ENCODE measurements at places on chromosomes 1 and 21. TPM values are rescaled to one million over a fixed set of nuclear protein-coding genes. Genes with fewer than 3 reads are reported as not detected.

PTPN14 gene
- total RNA-seq: 1.9 TPM

MPZ gene
- not detected for total RNA-seq

MRPS6 gene
- 23.9 TPM for total RNA-seq

DNA sequence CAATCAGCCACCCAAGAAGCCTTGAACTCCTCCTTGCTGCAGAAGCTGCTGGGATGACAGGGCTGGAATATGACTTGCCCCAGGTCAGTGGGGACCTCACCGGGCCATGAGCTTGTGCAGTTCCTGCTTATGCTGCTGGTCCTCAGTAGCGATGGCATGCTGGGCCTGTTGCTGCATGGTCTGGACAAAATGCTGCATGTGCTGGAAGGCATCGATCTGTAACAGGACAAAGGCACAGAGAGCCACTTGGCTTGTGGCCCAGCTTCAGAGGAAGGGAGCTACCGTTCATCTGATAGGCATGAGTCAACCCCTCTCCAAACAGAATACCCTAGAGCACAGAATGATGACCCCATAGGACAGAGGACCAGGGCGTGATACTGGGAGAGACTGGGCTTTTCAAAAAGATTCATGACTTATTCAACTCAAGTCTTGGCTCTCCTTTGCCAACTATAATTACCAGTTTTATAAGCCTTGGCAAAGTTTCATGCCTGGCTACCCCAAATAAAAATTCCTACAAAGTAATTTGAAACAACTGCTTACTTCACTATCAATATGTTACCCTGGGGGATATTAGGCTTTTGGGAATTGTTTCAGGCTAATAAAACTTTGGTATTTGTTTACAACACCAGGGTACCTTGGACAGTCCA lies 34.7 kb upstream of the EXOSC10 start:
- DNase-seq: no peak

GRCh38 chr1:44842486-44842861 lies 579 bp downstream of the PTCH2 start:
- DNase-seq: no peak

DNA sequence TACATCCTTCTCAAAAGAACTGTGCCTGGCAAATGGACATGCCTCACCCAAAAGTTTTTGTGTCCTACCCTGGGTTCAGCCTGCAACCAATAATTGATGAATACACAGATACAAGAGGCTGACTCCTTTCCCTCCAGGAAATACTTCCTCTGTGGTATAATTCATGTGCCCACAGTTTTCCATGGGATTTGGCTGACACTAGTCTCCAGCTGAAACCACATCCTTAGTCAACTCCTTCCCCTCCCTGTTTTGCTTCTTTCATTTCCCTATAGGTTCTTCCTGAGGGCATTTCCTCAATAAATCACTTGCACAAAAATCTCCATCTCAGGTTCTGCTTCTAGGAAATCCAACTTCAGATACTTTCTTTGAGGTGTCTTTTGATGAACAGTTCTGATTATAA lies 436.6 kb upstream of the C1orf87 start:
- DNase-seq: no peak

- no peak for DNase-seq
Observed at GRCh38 chr1:246497331-246497915, 9.7 kb downstream of the SMYD3 start.

DNA sequence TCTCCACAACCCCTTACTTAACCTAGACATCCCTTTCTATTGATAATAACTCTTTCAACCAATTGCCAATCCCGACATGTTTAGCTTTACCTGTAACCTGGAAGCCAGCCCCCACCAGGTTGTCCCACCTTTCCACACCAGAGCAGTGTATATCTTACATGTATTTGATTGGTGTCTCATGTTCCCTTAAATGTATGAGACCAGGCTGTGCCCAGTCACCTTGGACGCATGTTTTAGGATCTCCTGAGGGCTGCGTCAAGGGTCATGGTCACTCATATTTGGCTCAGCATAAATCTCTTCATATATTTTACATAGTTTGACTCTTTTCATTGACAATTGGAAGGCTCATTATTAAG lies 5.3 kb upstream of the SLC19A1 start:
- DNase-seq: peak; percentile 42

DNA sequence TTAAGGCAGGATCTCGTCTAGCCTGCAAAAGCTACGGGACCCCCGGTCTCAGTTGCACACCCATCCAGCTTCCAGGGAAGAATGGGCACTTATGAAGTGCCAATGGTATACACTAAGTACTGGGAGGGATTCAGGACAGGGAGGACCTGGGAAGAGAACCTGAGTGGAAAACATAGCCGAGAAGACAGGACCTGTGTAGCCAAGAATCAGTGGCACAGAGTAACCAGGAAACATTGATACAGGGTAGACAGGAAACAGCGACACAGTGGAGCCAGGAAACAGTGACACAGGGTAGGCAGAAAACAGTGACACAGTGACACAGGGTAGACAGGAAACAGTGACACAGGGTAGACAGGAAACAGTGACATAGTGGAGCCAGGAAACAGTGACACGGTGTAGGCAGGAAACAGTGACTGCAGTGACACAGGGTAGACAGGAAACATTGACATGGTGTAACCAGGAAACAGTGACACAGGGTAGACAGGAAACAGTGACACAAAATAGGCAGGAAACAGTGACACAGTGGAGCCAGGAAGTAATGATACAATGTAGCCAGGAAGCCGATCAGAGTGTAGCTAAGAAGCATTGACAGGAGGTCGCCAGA lies 138.0 kb upstream of the ARHGEF16 start:
- DNase-seq: no peak

DNA sequence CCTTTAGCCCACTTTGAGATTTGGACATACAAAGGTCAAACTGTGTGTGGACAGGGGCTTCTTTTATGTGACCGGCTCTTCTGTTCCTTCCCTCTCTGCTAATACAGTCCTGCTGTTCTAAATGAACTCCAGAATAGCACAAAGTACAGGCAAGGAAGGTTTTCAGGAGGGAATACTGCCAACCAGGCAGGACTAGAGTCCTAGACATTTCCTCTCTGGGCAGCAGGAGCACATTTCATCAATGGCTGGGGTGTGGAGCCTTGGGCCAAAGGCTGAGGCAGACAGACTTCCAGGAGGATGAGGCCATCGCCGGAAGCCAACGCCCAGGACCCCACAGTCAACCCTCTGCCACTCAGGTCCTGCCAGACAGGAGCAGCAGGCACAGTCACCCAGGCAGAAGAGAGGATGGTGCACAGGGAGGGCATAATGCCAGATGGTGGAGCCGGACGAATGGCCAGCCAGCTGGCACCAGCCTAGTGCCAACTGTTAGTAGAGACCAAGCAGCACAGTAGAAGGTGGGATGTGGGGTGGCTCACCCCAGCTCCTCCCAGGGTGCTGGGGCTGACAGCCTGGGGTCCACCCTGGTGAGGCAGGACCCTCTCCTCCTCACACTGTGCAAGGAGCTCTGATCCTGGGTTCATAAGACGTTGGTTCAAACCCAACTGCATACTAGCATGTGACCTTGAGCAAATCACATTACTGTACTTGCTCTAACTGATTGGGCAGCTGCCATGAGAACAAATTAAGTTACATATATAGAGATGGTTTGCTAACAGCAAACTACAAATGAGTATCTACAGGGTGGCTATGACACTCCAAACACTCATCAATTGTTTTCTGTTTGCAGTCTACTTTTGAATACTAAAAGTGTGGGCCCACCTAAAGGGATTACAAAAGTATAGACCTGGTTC lies 410.7 kb downstream of the SIPA1L2 start:
- DNase-seq: no peak

GRCh38 chr1:99728494-99729235 lies 37.8 kb downstream of the FRRS1 start:
- DNase-seq: no peak

DNA sequence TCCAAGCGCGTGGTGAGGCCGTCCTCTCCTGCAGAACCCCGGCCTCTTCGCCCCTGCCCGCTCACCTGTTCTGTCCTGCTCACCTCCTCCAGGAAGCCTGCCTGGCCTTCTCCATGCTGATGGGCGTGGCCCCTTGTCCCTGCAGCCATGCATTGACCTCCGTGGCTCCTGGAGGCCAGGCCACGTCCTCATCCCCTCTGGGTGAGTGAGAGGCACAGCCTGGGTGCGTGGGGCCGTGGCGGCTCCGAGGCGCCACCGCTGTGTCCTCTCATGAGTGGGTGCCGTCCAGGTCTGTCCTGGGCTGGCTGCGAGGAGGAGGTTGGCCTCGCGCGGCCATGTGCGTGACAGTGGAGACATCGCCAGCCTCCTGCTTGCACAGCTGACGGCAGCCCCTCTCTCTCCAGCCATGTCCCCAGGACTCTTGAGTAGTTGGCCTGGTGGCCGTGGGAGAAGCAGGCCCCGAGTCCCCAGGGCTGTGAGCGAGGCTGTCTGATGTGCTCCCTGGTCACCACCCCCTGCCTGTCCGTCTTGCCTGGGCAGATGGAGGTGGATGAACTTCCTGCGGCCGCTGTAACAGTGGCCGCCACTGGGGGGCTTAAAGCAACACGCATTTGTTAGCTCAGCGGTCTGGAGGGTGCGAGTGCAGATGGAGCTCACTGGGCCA lies 58.1 kb downstream of the PRKCZ start:
- DNase-seq: no peak

- no peak for DNase-seq
Observed at GRCh38 chr1:34833711-34834110, 25.8 kb downstream of the SMIM12 start.

DNA sequence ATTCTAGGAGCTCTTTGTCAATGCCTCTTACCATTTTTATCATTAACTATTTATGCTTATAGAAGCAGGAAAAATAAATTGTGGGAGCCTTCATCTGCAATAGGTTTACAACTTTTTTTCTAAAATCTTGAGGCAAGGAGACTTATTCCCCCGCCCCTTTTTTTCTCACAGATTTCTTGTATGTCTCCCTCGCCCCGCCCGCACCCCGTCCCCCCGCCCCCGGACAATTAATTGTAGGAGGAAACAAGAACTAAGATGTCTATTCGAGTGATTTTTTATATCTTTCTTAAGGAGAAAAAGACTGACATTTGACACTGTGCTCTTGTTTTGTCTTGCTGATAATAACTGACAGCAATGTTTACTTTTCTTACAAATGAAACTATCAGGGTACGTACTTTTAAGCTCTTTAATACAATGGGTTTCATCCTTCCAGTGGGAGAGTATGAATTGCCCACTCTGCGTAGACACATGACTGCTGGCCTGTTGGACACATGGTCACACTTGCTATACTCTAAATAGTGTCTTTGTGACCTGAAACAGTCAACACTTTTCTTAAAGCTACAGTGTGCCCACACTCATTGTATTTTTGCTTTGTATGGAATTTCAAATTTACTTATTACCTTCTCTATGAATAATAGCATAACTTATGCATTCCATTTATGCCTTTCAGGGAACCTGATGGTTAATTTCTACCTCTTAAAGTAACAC lies 1.5 kb upstream of the IVNS1ABP start:
- DNase-seq: no peak

GRCh38 chr1:92538413-92539061 lies 51.8 kb upstream of the GFI1 start:
- DNase-seq: no peak
